Left kidney (tissue), 8 donors: ENCODE measurements at places on chromosomes 3 and 15. TPM values are rescaled to one million over a fixed set of nuclear protein-coding genes. Genes with fewer than 3 reads are reported as not detected.

DNA sequence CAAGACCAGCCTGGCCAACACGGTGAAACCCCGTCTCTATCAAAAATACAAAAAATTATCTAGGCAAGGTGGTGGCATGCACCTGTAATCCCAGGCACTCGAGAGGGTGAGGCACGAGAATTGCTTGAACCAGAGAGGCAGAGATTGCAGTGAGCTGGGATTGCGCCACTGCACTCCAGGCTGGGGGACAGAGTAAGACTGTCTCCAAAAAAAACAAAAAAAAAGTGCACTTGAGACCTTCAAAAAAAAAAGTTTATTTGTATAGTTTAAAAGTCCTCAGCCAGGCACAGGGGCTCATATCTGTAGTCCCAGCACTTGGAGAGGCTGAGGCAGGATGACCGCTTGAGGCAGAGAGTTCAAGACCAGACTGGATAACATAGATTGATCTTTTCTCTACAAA lies 2.1 kb downstream of the PBRM1 start:
- DNase-seq = no peak

- DNase-seq = no peak
These were observed 54.3 kb downstream of the OXNAD1 start for GRCh38 chr3:16319307-16319706.

- no peak for DNase-seq
These were observed 326.8 kb downstream of the MFSD1 start for GRCh38 chr3:159128628-159129027.

DNA sequence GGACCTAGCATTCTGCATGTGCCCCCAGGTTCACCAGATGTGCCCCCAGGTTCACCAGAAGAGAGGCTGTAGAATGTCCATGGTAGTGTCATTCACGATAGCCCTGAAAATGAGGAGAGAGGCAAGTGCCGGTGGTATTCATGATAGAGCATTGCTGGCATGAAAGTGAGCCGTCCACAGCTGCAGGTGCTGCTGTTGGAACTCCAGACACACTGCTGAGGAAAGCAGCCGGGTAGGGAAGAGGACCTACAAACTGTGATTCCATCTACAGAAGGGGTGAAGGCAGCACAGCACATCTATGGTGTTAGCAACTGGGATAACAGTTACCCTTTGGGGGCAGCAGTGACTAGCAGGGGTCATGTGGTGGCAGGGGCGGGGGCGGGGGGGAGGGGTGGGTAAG lies 125.0 kb upstream of the PLXNA1 start:
- no peak for DNase-seq

- DNase-seq = no peak
These were observed 27.7 kb upstream of the LRRN1 start for GRCh38 chr3:3771567-3771966.

The CCDC39 gene
- polyA plus RNA-seq = 9.8 TPM

GRCh38 chr3:66467996-66468735 lies 32.7 kb downstream of the LRIG1 start:
- DNase-seq = no peak

DNA sequence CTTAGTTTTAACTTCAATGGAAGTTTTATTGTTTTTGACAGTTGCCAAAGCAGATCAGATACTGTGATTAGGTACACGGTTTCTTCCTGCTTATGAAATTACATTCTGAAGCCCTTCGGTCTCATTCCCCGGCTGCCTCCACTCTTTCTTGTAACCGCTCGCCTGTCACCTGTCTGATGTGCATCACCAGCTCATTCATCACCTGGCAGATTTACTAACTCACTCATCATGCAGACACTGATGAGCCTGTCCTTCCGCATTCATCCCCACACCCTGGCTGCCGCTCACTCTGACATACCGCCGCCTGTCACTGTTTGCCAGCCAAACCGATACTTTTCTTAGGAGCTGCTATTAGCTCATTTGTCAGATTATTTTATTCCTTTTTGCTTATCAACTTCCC lies 82.8 kb upstream of the NSMCE3 start:
- DNase-seq = no peak

GRCh38 chr3:193407688-193408087 lies 29.1 kb upstream of the ATP13A5 start:
- no peak for DNase-seq

GRCh38 chr3:146813496-146813895 lies 208.3 kb upstream of the PLSCR5 start:
- no peak for DNase-seq

DNA sequence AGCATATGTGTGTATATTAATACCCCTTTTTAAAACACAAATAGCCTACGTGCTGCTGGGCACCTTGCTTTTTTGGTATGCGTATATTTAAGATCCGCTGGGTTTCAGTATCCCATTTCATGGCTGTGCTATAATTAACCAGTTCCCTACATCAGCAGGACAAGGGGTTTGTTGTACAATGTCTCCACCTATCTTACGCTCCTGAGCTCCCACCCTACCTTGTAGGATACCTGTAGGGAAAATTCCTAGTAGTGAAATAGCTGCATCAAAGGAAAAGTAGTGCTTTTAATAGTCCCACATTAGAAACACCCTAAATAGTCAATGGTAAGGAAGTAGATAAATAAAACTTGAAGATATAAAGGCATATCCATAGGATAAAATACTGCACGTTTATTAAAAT lies 1.4 kb downstream of the MAP6D1 start:
- DNase-seq = no peak

- no peak for DNase-seq
These were observed 45.9 kb downstream of the SUMF1 start for GRCh38 chr3:4421121-4421520.

- no peak for DNase-seq
These were observed 35.8 kb downstream of the PRKCD start for GRCh38 chr3:53196575-53197407.

- DNase-seq = no peak
These were observed 10.8 kb downstream of the PDCD10 start for GRCh38 chr3:167723872-167724271.

DNA sequence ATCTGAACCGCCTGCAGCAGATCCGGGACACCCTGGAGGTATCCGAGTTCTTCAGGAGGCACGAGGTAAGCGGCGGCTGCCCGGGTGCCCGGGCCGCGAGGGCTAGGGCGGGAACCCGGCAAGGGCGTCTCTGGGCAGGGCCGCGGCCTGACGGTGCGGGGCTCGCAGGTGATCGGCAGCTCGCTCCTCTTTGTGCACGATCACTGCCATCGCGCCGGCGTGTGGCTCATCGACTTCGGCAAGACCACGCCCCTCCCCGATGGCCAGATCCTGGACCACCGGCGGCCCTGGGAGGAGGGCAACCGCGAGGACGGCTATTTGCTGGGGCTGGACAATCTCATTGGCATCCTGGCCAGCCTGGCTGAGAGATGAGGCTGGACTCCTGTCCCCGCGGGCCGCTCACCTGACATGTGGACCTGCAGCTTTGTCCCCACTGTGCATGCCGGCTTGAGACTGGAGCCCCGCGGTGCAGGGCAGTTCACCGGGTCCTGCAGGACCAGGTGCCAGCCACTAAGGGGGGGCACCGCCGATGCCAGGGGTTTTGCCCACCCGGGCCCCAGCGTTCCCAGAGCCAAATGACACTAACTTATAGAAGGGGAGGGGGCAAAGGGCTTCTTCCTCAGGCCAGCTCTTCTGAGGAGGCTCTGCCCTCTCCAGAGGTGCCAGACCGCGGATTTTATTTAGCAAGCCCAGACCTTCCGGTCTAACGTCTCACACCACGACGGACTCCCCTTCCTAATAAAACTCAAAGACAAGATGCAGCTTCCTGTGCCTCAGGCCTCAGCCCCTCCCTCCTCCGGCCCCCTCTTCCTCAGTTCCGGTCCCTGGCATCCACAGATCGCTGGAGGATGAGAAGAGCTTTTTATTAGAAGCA lies 9.4 kb downstream of the ITPKA start:
- DNase-seq = no peak

- no peak for DNase-seq
These were observed 45.4 kb downstream of the PDIA5 start for GRCh38 chr3:123112232-123112631.

The VIPR1 gene
- polyA plus RNA-seq = 1.9 TPM

DNA sequence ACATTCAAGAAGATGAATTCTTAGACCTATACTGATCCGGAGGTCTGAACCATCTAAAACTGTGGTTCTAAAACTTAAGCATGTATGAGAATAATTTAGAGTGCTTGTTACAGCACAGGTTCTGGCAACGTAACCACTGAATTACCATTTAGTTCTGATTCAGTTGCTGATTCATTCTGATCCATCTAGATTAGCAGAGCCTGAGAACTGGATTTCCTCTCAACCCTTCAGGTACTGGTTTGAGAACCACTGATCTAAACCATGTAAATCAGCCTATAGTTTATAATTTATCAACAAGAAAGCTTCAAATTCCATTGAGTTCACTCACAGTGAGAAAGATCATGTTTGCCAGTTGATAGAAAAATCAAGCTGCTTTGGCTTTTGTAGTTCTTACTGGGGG lies 1001.1 kb upstream of the EPHA6 start:
- DNase-seq = no peak

The APEH gene
- polyA plus RNA-seq = 140 TPM

DNA sequence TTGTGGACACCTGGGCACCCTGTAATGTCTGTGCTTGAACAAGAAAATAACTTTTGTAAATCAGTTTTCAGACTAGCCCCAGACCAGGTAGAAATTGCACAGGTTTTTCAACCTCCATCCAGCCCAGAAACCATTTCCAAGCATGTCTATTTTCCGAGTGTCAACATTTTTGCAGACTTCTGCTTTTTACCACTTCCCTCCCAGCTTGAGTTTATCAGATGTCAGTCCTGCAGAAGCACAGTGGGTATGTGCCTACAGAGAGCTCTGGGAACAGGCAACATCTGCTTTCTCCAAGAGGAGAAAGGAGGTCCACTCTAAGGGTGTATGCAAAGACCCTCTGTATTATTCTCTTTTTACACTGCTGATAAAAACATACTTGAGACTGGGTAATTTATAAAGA lies 83.9 kb downstream of the LRRK1 start:
- no peak for DNase-seq

DNA sequence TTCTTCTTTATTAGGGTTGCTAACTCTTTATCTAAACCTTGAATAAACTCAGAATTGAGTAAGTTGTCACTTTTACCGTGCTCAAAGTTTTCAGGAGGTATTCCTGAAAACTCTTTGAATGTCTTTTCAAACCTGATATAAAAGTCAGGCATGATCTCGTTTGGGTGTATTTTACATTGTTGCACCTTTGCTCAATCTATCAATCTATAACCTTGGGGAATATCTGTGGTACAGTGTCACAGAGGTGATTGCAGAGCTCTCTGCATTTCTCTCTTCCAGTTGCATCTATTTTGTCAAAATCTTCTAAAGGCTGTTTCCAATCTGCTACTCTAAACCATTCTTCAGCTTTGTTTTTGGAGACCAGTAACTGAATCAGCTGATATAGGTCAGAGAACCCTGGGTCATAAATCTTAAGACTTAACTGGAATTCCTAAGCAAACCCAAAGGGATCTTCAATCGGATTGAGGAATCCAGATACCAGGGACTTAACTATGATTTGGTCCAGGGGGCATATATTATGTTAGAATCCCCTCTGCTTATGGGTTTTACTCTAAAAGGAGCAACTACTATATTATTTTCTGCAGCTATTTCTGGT lies 35.6 kb upstream of the AP4E1 start:
- DNase-seq = no peak

DNA sequence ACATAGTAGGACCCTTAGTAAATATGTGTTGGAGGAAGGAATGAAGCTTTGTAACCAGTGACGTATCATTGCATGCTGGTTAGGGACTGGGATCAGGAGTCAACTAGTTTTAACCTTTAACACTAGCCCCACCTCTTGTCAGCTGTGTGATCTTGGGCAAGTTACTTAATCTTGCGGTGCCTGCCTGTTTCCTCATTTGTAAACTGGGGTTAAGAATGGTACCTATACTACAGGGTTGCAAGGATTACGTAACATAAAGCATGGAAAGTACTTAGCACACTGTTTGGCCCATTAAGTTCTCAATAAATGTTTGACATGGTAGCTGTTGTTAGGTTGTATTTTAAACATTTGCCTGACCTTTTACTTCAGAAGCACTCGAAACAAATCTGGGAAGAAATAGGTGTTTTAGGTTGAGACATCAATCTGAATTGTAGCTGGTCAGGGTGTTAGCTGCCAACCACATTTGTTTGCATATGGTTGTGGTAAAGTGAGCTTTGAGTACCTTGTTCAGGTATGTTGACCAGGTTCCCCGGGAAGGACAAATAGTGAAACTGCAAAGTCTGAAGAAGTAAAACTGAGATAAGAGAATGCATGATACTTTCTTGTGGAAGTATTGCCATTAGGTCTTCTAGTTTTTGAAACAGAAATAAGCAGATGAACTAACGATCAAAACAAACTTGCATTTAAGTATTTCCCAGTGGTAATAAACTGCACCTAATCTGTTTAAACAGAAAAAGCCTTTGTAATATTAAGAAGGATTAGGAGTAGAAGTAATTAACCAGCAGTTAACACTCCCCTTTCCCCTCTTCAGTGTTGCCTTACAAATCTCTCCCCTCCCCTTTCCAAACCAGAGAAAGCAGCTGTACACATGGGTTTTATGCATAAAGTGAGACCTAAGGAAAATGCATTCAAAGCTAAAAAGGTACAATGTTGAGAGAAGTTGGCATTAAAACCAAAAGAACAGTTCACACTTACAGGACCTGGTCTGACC lies 25.8 kb upstream of the SCAANT1 start:
- DNase-seq = no peak

- DNase-seq = no peak
These were observed 65.0 kb upstream of the IP6K2 start for GRCh38 chr3:48782046-48782445.

DNA sequence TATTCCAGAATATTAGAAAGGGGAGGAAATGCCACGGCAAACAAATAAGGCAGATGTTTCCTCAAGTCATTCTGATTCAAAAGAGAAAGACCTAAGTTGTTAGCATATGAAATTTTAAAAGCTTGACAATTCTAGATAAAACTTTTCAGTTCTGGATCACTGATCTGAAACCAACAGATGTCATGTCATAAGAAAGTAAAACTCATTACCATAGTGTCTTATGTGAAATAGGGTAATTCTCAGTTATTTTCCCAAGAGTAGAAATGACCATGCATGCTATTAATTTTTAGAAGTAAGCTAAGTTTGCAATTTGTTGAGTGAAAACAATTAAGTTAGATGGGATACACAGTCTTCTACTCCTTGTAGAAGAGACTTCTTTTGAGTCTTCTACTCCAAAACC lies 630.3 kb downstream of the NAALADL2 start:
- DNase-seq = no peak

- DNase-seq = no peak
These were observed 19.9 kb upstream of the VPS39 start for GRCh38 chr15:42228036-42228435.

The CD86 gene
- 1.3 TPM for polyA plus RNA-seq

DNA sequence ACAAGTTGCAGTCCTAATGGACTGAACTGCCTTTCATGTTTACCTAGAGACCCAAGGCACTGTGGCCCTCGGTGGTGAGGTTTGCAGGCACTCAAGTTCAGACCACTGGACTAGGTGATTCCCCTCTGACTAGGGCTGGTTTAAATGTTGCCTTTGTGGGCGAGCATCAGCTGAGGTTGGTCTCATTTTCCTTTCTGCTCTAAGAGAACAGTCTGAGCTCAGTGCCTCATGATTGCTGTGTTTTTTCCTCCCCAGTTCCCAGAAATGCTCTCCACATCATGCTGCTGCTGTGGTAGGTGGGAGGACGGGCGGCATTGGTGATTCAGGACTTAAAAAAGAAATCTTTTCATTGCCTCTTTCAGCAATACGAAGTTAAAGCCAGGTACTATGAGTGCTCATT lies 237.2 kb downstream of the MBNL1 start:
- DNase-seq = no peak

The SLC22A13 gene
- 4.4 TPM for polyA plus RNA-seq
